ENCODE measurements at places on chromosomes 6 and 20.

DNA sequence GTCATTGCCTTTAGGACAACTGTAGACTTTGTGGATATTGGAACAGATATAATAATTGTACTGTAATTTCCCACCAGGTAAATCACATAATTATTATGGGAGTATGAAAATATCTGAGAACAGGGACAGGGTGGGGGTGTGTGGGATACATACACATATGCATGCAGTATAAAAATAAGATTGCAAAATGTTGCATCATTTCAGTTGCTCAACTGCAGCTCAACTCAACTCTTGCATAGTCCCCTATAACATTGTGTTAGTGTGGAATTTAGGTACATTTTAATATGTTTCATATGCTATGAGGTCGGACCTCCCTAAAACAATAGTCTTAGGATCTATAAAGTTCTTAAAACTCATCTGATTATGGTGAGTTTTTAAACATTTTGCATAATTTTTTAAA is 275.0 kb upstream of the FLRT3 start:
- DNase-seq = no peak

DNA sequence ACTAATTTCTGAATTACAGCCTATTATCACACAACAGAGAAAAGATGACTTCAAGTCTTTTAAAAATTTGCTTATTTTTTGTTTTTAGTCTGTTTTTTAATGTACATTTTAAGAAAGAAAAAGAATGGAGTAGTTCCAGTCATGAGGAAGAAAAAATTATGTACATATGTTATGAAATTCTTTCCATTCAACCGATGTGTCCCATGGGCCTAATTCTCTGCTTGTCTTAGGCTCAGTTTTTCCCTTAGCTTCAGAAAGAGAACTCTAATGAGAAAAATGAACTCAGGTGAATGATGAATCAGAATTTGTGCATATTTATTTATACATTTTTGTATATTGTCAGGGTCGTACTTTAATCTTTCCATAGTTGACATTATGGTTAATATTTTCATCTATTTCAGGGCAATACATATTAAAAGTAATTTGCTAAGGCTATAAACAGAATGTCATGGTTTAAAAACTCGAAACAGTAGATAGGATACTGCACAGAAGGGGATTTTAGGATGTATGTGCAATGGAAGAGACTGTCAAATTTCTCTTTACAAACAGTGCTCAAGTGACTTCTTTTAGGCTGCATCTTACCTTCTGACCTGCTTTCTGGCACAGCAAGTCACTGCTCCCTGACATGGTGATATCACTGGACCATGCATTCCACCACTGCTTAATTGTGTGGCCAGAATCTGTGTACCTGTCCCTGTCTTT is 153.1 kb downstream of the EPHA7 start:
- DNase-seq = no peak

DNA sequence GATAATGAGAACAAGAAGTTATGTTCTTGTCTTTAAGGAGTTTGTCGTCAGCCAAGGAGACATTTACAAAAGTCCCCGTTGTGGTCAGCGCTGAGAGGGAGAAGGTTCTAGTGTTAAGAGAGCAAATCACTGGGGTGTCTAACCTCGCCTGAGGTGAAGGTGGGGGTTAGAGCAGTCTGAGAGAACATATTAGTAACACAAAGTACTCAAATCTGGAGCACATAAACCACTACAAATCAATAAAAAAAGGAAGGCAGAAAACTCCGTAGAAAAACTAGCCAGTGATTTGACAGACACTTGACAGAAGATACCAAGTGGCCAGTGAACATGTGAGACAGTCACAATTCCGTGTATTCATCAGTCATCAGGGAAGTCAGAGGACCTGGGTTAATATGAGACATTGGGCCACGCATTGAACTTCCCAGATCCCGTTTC is 45.4 kb downstream of the CDS2 start:
- no peak for DNase-seq

GRCh38 chr6:31351033-31351380 is 6.0 kb downstream of the HLA-B start:
- no peak for DNase-seq

- DNase-seq = no peak
Measured at GRCh38 chr20:24993337-24994185, 1.0 kb upstream of the APMAP start.

GRCh38 chr20:9939231-9939630 is 95.6 kb upstream of the ANKEF1 start:
- DNase-seq = no peak

- no peak for DNase-seq
Measured at GRCh38 chr6:43871933-43872332, 101.9 kb downstream of the VEGFA start.

DNA sequence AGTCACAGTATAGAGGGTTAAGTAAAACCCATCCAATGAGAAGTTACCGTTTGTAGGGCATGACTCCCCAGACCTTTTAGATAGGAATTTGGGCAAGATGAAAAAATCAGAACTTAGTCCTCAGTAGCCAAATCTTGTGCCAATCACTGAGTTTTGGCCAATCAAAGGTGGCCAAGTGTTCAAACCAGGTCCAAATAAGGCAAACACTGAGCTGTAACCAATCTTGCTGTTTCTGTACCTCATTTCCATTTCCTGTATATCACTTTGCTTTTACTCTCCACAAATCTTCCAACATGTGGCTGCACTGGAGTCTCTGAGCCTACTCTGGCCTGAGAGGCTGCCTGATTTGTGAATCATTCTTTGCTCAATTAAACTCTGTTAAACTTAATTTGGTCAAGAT is 81.8 kb upstream of the GPR6 start:
- no peak for DNase-seq

DNA sequence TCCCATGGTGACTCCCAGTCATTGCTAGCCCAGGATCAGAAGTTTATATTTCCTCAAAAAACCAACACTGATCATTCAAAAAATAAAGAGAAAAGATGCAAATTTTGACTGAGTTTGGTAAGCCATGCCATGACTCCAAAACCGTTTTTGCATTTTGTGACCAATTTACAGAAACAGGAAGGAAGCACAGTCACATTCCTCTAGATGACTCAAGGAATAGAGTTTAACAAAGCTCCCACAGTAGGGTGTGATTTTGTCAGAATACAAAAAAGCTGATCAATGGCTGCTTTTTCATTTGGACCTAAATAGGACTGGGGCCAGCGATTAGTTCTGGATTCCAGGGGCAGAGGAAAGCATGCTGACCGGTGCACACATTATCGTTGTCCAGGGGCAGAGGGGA is 179.4 kb upstream of the AFDN start:
- DNase-seq = no peak

DNA sequence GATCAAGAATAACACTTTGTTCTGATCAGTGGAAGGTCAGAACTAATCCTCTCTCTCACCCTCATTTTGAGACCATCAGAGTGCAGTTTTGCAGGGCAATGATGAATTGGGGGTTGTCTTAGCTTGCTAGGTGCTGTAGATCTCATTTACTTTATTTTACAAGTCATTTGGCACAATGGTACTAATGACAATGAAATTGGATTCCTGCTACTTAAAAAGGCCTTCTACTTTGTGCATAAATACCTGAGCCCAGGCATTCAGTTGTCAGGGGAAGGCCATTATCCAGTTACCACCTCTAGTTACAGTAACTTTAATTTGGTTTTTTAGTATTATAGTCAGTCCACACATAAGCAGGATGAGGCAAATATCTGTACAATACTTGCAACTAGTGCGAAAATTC is 240.0 kb downstream of the HDGFL1 start:
- no peak for DNase-seq

DNA sequence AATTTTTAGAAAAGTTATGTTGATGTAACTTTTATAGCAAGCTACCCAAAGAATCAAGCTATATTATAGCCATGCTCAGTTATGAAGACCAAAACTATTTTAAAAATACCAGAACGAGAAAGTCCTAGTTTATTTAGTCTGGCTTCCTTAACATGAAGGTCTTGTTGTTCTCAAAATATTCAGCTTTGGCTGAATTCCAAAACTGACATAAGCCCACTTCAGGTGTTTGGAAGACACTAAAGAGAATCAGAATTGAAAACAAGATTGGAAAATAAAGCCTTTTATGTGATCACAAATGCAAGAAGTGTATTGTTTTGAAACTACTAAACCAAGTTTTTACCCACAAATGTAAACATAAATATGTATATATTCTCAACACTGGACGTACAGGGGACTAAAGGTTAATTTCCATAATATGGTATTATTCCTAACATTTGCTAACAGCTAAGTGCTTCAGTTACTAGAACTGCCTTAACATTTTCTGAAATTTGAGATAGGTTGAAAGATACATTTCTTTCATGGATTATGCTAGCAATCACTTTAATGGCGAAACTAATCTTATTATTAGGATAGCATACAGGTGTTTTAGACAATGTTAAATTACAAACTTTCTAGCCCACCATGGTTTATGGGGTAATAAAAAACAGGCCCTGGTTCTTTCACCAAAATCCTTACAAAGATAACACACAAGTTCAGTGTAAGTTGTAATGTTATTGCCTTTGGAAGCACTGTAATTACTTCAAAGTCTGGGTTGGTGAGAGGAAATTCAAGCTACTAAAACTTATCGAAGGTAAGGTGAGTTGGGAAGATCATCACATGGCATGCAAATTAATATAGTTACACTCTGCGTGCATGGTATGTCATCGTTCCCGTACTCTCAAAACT is 1.6 kb downstream of the MAP3K5 start:
- no peak for DNase-seq

DNA sequence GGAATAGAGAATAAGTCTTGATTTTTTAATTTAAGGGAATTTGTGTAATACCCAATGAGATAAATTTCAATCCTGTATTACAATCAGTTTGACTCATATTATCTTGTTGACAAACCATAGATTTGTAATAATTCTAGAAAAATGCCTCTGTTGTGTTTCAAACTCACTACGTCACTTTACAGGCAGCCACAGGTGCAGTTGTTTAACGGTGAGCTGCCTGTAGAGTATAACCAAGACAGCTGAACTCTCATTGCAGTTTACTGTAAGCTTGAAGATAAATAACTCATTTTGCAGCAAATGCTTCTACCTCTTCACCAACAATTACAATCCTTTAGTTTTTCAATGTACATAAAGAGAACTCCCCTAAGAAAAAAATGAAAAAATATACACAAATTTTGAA is 114.3 kb downstream of the PRKN start:
- no peak for DNase-seq

GRCh38 chr6:35282472-35282871 is 15.1 kb upstream of the DEF6 start:
- DNase-seq = no peak
